ENCODE measurements at places on chromosomes 11 and 22. TPM values are rescaled to one million over a fixed set of nuclear protein-coding genes. Genes with fewer than 3 reads are reported as not detected.

DNA sequence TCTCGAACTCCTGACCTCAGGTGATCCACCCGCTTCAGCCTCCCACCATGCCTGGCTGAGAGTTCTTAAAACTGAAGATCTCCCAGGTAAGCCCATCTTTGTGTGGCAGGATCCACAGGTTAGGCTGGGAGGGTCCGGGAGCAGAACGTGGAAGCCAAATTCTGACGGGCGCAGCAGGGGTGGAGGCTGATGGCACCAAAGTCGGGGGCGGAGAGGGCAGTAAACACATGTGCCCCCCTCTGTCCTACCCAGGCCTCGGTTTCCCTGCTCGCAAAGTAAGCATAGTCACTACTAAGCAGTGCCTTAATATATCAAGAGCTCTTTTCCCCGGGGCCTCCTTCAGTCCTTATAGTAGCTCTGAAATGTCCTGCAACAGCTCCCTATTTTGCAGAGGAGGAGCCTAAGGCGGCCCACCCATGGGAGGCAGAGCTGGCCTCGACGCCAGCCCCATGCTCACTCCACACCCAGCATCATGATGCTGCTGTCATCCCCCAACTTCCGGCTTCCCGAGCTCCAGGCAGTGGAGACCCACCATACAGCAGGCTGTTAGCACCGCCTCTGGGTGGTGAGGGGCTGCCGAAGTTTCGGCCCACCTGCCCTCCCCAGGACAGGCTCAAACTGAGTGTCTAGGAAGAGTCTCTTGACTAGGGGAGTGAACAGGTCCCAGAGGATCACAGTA is 230.0 kb downstream of the CTTN start:
- DNase-seq = no peak

GRCh38 chr11:41950470-41951143 is 491.2 kb upstream of the LRRC4C start:
- no peak for DNase-seq

DNA sequence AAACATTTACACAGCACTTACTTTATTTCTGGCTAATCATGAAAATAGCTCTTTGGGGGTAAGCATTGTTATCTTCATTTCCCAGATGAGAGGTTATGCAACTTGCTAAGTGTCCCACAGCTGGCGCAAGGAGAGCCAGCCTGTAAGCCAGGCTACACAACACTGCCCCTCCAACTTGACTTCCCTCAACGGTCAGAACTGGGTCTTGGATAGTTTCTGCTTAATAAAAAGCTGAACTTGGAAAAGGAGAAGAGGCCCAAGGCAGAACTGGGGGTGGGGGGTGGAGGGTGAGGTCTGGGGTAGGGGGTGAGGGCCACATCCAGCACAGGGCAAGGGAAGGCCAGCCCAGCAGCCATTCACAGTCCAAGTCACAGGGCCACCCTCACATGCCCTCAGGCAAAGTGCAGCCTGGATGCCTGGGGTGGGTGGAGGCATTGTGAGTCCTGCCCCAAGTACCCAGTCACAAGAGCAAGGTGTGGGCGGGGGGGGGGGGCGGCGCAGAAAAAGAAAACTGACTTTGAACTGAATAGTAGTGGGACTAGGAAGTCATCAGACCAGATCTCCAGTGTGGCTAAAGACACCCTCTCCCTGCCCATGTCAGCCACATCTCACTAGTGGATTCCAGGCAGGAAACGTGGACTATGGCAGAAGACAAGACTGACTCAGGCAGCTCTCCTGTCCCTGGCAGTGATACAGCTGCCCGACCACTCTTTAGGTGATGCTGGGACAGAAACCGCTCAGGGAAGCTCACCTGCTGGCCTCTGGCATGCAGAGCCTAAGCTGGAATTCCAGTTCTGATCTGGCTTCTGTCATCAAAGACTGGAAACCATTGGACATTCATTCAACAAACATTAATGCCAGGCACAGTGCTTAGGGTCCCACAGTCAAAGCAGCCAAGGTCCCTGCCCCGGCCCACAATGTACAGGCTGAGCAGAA is 52.4 kb downstream of the PACSIN2 start:
- no peak for DNase-seq

DNA sequence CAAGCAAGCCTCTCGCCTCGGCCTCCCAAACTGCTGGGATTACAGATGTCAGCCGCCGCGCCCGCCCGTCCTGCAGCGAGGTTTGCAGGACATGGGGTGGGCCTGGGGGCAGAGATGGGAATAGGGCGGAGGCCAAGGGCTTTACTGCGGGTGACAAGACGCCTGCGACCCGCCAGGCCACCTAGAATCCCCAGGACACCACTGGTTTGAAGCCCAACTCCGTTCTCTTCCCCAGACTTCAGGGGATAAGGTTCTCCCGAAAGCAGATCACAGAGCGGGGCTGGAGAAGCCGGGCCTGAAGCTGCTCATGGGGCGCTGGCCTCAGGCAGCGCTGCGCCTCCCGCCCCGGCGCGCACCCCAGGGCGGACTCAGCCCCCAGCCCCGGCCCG is 354 bp downstream of the POLR2L start:
- DNase-seq = no peak

- no peak for DNase-seq
Measured at GRCh38 chr11:129189646-129190045, 2.5 kb downstream of the ARHGAP32 start.

DNA sequence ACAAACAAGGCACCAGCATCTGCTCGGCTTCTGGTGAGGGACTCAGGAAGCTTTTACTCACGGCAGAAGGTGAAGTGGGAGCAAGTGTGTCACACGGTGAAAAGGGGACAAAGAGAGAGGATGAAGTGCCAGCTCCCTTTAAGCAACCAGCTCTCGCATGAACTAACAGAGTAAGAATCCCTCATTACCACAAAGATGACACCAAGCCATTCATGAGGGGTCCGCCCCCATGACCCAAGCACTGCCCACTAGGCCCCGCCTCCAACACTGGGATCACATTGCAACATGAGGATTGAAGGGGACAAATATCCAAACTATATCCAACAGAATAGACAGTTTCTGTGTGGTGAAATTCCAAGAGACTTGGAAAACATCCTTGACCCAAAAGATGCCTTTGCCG is 198.2 kb upstream of the POU2AF2 start:
- no peak for DNase-seq

- DNase-seq = no peak
Measured at GRCh38 chr22:40624770-40625169, 11.7 kb downstream of the MRTFA start.

GRCh38 chr11:122261546-122261945 is 145.5 kb upstream of the BLID start:
- no peak for DNase-seq

DNA sequence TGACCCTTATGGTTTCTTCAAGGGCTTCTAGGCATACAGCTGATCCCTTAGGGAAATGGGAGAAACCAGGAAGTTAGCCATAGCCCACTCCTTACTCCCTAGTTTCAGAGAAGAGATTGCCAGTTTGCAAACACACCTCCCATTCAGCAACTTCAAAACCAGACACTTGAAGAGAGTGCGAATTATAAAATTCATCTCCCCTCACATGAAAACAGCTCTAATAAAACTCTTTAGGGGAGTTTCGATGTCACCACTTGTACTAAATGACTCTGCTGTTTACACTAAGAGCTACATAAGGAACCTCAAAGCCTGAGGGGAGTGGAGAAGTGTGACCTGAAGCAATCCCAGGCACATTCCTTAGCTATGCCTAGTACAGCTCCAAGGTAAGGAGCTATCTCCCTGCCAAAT is 8.3 kb downstream of the LGR4 start:
- no peak for DNase-seq

DNA sequence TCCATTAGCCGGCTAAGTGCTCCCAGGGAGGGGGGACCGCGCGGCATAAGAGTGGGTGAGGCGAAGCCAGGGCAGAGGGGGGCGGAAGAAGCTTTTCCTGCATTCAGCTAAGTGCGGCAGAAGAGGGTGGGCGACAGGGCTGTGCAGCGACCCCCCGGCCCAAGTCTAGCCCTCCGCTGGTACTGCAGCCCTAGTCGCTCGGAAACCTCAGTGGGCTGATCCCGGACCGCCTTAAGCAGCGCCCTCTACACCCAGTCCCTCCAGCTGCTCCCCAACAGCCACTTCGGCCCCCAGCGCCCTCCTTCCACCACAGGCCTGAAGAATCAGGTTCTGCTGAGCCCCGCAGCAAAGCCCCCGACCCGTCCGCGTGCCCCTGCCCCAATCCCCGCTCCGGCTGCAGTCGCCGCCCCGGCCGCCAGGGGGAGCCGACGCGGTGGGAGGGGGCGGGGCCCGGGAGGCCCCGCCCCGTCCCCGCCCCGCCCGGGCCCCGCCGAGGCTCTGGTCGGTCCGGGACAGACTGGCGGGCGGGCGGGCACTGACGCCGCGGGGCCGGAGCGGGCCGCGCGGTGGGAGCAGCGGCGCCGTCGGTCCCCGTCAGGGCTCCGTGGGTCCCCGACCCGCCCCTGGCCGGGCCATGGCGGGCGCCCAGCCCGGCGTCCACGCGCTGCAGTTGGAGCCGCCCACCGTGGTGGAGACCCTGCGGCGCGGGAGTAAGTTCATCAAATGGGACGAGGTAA is at the start of gene PLCB3:
Gene PLCB3, plus strand, starts transcription at position 515 of the 737 bp plus-strand sequence. Its CDS starts 120 bp downstream, at position 635.
- peak; percentile 62 for DNase-seq

- DNase-seq = no peak
Measured at GRCh38 chr22:16987822-16988221, 20.2 kb downstream of the GAB4 start.

GRCh38 chr22:28435982-28436381 is 243.7 kb downstream of the TTC28 start:
- no peak for DNase-seq

- peak; percentile 6 for DNase-seq
Measured at GRCh38 chr11:107898270-107898669, 30.0 kb upstream of the RAB39A start.

GRCh38 chr11:335779-336658 is 15.4 kb upstream of the IFITM3 start:
- DNase-seq = no peak

DNA sequence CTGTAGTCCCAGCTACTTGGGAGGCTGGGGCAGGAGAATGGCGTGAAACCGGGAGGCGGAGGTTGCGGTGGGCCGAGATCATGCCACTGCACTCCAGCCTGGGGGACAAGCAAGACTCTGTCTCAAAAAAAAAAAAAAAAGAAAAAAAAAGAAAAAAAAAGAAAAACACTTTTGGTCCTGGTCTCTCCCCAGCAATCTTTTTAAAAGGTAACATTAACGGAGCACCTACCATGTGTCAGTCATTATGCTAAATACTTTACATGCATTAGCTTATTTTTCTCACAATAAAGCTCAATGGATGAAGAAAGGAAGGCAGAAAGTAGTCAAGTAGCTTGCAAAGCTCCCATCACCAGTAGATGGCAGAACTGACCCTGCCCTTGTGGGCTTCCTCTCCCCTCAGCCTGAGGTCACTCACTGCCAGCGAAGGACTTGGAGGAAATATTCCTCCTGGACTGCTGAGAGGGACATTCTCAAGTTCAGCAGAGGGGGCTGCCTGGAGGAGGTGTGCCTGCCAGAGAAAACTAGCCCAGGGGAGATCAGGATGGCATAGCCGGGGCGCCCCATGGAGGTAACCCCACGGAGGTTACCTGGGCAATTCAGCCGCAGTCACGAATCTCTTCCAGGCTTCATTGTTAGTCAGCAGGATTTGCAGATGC is 15.5 kb downstream of the APOL3 start:
- no peak for DNase-seq

- no peak for DNase-seq
Measured at GRCh38 chr11:61173456-61173855, 12.2 kb upstream of the VPS37C start.

- DNase-seq = no peak
Measured at GRCh38 chr11:116857316-116857715, 19.9 kb upstream of the APOA1 start.

DNA sequence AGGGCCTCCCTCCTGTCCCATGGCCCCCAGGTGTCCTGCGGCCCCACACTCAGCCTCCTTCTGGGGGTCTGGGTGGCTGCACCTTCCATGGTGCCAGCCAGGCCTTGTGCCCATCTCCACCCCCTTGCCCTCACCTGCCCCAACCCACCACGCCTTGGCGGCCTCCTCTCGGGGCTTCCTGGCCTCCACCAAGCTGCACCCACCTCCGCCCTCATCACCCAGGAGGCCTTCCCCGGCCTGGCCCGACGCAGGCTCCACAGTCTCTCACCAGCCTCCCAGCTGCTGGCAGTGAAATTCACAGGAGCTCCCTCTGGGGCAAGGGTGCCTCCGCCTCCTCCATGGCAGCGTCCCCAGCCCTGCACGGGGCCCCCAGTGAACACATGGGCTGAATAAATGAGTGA is 35.9 kb upstream of the WNT7B start:
- no peak for DNase-seq

GRCh38 chr11:18312012-18312411 is 9.9 kb downstream of the HPS5 start:
- no peak for DNase-seq

- peak; percentile 73 for DNase-seq
Measured at GRCh38 chr11:118689852-118690552, 10.6 kb upstream of the TREH start.

- no peak for DNase-seq
Measured at GRCh38 chr22:31995046-31995445, 48.0 kb upstream of the SLC5A1 start.

DNA sequence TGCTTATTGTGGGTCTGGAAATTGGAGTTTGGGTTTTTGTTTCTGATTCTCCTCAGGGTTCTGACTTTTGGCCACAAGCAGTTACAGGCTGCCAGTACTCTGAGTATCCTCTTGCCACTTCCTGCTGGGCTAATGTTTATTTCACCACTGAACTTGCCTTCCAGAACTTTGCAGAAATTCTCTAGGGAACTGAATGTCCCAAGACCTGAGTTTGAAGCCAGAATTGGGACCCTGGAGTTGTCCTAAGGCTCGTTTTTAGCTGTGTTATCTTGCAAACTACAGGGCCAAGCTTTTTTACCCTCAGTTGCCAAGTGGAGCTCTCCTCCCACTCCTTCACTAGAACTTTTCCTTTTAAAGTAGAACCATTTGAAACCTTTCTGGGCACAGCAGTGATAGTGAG is 89.9 kb downstream of the FAT3 start:
- no peak for DNase-seq

- no peak for DNase-seq
Measured at GRCh38 chr11:61702701-61703312, 22.6 kb downstream of the DAGLA start.

DNA sequence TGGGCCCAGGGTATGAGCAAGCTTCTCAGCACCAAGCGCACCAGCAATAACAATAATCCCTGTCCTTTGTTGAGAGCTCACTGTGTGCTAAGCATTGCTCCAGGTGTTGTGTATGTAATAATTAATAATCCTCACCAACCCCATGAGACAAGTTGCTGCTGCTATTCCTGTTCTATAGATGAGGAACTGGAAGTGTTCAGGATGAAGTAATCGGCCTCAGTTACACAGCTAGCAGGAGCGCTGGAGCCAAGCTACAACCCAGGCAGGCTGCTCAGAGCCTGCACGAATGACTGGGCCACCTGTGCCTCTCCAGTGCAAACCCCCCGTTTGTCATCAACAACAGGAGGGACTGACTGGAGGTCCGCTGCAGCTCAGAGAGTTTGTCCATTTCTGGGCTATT is 35.2 kb upstream of the CECR2 start:
- DNase-seq = no peak

MMP7 gene
- polyA plus RNA-seq = not detected

DNAJB7 gene
- not detected for polyA plus RNA-seq

PPP1R14B gene
- polyA plus RNA-seq = 39.2 TPM

TSPAN18 gene
- polyA plus RNA-seq = not detected

FADD gene
- polyA plus RNA-seq = 7.4 TPM

MED17 gene
- polyA plus RNA-seq = 19.4 TPM

GRK2 gene
- polyA plus RNA-seq = 29.7 TPM
